ENCODE measurements at places on chromosomes 1 and 21.
A peak's percentile ranks its signal among the peaks of the same experiment; 100 is the strongest.

- DNase-seq: peak; percentile 87
These were observed 58.4 kb downstream of the VPS26C start for GRCh38 chr21:37208741-37209225.

- DNase-seq: no peak
These were observed 22.6 kb downstream of the TNFRSF8 start for GRCh38 chr1:12085643-12086260.

DNA sequence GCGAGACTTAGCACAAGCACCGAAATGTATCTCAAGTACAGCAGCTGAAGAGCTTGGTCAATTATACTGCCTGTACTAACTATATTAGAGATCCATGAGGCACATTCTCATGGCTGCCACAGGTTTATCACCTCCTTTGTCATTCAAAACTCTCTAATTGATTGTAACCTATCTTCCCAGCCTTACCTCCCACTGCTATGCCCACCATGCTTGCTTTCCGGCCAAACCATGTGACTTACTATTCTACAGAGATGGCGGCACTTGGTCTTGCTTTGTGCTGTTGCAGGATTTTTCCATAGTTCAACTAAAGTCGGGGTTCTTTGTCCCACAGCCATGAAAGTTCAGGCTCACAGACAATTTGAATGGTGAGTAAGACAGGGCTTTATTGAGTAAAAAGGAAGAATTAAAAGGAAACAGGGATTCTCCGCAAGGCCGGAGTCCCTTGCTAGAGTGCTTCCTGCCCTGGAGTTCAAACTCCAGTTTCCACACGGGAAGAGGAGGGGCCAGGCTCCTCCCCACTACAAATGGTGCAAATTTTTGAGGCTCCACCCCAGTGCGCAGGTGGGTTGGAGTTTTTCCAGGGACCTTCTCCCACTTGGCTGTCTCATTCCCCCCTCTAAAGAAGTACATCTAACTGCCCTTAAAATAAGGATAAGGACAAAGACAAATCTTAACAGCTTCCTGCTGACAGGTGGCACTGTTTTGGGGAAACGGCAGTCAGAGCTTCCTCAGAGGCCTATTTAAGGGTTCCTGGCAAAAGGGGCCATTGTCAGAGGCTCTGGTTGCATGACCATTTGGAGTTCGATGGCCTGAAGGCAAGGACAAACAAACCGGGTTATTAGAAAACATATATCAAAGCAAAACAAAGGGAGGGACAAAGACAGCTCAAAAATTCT lies 28.7 kb downstream of the FMO2 start:
- no peak for DNase-seq

GRCh38 chr1:216113181-216113580 lies 310.1 kb downstream of the USH2A start:
- DNase-seq: no peak

GRCh38 chr1:97350662-97351061 lies 570.2 kb downstream of the DPYD start:
- no peak for DNase-seq

DNA sequence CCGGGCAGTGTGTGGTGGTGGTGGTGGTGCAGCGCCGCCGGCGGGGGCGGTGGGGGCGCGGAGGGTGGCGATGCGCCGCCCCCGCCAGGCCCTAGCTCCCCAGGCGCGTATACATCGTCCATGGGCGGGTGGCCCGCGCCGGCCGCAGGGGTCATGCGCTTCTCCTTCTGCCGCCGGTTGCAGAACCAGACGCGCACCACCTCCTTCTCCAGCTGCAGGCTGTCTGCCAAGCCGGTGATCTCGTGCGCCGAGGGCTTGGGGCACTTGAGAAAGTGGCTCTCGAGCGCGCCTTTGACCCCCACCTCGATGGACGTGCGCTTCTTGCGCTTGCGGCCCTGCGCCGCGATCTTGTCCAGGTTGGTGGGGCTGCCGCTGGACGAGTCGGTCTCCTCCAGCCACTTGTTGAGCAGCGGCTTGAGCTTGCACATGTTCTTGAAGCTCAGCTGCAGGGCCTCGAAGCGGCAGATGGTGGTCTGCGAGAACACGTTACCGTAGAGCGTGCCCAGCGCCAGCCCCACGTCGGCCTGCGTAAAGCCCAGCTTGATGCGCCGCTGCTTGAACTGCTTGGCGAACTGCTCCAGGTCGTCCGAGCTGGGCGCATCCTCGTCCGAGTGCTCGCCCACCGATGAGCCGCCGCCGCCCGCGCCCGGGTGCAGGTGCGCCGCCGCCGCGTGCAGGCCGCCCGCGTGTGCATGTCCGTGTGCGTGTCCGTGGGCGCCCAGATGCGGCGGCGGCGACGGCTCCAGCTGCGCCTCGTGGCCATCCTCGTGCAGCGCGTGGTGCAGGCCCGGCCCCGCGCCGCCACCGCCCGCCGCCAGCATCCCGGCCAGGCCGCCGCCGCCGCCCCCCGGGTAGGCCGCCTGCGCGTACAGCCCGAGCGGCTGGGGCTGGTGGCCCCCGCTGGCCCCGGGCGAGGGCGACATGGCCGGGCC lies 926 bp downstream of the POU3F1 start:
- DNase-seq: peak; percentile 1

- no peak for DNase-seq
These were observed 82.8 kb upstream of the COL6A1 start for GRCh38 chr21:45898781-45899180.

- no peak for DNase-seq
These were observed 8.6 kb downstream of the NECTIN4 start for GRCh38 chr1:161080441-161081405.

DNA sequence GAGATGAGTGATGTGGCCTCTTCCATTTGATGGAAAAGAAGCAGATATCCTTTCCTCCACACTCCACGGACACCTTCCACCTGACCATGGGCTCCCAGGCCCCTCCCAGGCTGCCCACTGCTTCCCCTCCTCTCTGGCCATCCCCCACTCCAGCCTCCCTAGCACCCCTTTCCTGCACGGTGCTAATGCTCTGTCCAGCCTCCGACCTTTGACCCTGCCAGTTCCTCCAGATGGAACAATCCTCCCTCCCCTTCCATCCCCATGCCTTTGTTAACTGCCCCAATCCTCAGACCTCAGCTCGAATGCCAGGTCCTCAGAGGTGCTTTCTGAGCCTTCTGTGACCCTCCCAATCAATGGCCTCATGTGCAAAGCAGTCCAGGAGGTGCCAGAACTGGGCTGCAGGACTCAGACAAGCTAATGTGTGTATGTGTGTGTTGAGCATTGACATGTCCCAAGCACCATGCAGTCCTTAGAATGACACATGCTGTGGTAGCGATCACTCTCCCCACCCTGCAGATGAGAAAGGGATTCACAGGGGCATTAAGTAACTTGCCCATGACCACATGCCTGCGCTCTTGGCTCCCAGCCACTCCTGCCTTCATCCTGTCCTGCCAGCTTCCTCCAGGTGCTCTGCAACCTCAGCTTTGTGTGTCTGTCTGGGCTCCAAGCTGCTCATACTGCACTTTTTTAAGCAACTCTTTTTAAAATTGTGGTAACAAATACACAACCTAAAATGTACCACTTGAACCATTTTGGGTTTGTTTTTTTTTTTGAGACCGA lies 63.5 kb upstream of the EDN2 start:
- no peak for DNase-seq

GRCh38 chr1:82284213-82284612 lies 483.5 kb downstream of the ADGRL2 start:
- DNase-seq: no peak

All from kidney glomerular epithelial cell (primary cell).